Upper lobe of left lung (tissue), 6 donors: ENCODE measurements at places on chromosomes 13 and 19.

- no peaks in the 10 kb centered on the region for H3K27me3 ChIP-seq
- no peak overlapping the region for H3K27ac ChIP-seq
- DNase-seq, result no peak
These were observed 28.2 kb downstream of the HPN start for GRCh38 chr19:35069696-35070095.

GRCh38 chr19:29671393-29672160, 6.3 kb downstream of the PLEKHF1 start:
- H3K36me3 ChIP-seq, result peaks cover 26% of the 10 kb centered on the region
- no peak overlapping the region for H3K4me3 ChIP-seq
- peak; percentile 72 for DNase-seq
- no peaks in the 10 kb centered on the region for H3K27me3 ChIP-seq
- peaks cover 44% of the 10 kb centered on the region for H3K4me1 ChIP-seq
- peak overlapping the region; percentile 45 for H3K27ac ChIP-seq

- peaks cover 15% of the 10 kb centered on the region for H3K4me1 ChIP-seq
- H3K27ac ChIP-seq, result no peak overlapping the region
- peaks cover 3% of the 10 kb centered on the region for H3K36me3 ChIP-seq
- no peaks in the 10 kb centered on the region for H3K27me3 ChIP-seq
These were observed 12.4 kb downstream of the LHFPL6 start for GRCh38 chr13:39590466-39591036.

DNA sequence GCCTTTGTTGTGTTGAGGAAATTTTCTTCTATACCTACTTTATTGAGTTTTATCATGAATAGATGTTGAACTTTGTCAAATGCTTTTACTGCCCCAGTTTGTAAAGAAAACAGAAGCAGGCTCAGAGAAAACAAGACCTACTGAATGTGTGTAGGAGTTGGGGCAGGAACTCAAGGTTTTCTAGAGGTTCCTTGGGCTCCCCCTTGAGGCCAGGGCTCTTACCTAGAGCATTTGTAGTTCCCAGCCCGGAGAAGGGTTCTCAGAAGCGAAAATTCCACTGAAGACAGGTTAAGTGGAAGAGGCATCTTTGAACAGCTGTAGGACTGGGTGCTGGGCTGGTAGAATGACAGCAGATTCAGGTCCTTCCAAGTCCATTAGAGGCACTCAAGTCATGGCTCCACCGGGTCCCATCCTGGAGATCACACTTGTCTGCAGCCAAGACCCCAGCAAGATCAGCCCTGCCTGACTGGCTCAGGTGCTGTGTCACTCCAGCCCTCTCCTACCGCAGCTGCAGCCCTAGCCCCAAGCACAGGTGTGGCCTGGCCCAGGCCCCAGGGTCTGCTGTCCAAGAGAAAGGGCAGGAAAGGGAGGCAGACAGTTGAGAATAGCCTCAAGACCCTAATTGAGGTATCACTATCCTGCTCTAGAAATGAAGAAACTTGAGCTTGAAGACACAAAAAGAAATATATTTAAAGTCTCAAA, 425.5 kb downstream of the PCDH20 start:
- H3K27me3 ChIP-seq, result no peaks in the 10 kb centered on the region
- H3K36me3 ChIP-seq, result no peaks in the 10 kb centered on the region
- DNase-seq, result no peak

DNA sequence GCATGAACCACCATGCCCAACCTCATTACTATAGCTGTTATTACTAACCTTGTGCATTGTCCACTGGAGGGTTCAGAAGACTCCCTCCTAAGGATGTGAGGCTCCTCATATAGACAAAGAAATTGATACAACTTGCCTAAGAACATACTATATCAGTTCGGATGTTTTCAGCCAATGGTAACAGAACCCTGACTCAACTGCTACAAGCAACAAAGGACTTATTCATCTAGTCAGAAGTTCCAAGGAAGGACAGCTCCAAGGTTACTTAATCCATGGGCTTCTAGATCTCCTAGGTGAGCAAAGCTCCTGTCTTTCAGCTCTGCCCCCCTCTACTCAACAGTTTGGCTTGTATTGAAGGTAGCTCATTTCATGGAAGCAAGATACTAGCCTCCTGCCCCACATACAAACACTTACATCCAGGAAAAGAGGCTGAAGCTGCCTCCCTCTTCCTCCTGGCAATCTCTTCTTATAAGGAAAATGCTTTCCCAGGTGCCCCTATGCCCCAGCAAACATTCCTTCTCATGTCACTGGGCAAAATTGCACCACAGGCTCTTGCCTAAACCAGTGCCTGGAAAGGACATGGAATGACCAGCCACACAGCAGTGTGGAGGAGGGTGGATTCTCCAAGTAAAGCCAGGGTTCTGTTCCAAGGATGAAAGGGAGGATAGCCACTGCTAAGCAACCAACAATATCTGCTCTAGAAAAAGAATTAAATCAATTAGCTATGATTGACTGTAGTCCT, 497.8 kb downstream of the FOXO1 start:
- no peaks in the 10 kb centered on the region for H3K36me3 ChIP-seq
- no peak overlapping the region for H3K4me3 ChIP-seq
- peaks cover 5% of the 10 kb centered on the region for H3K4me1 ChIP-seq
- H3K27ac ChIP-seq, result no peak overlapping the region

DNA sequence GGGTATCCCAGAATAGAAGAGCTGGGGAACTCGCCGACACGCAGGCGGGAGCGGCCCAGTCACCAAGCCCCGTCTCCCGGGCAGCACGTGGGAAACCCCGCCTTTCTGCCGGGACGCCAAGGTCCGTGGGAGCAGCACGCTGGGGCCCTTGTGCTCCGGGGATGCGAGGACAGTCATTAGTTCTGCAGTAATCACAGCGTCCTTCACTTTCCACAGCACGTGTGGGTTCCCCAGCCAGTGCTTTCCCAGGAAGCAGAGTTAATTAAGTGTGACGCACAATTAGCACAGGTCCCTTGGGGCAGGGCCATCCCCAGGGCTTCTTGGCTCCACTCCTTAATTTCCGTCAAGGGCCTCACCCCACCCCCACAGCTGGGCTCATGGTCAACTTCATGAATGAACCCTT, 64.3 kb upstream of the C13orf46 start:
- DNase-seq, result peak; percentile 81
- H3K27me3 ChIP-seq, result no peaks in the 10 kb centered on the region
- no peaks in the 10 kb centered on the region for H3K4me1 ChIP-seq
- H3K4me3 ChIP-seq, result no peak overlapping the region
- H3K27ac ChIP-seq, result no peak overlapping the region

DNA sequence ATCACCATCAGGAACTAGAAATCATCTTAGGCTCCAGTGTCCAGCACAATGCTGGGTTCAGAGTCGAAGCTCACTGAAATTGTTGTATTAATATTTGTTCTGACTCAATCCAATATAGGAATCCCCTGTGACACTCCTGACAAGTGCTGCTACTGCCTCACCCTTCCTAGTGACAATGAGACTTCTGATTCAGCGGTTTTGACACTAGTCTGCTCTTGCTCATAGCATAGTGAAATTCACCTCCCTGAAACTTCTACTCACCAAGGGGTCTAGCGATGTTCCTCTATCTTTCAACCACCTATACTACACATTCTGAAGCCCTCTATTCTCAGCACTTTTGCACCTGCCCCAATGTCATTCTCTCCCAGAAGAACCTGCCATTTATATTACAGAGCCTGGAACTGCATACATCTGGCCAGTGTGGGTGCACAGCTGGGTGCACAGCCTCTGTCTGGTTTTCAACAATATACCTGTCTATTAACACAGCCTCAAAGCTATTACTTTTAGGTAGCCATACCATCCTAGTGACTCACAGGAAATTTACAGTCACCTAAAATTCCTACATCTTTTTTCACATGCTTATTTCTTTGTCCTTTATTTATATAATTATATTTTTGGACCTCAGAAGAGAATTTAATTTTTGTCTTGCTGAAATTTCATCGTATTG, 88.3 kb downstream of the DOCK9 start:
- H3K36me3 ChIP-seq, result peaks cover 14% of the 10 kb centered on the region
- H3K27me3 ChIP-seq, result no peaks in the 10 kb centered on the region
- H3K4me1 ChIP-seq, result peaks cover 6% of the 10 kb centered on the region
- DNase-seq, result no peak
- H3K27ac ChIP-seq, result peak overlapping the region; percentile 1

DNA sequence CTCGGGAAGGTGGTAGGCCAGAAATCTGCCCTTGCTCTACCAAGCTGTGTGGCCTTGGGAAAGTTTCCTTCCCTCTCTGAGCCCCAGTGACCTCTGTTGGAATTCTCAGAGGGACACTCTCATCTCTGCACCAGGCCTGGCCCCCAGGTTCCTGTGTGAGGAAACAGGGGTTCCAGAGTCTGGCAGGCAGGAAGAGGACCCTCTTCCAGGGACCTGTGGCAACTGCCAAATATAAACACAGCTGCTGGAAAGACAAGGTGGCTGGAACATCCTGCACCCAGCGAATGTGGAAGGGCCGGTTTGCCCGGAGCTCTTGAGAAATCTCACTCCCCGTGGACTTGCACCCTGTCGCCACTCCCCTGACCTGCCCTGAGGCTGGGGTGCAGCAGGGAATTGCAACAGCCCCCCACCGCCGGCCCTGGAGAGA, 52.8 kb downstream of the GADD45B start:
- H3K27me3 ChIP-seq, result no peaks in the 10 kb centered on the region
- DNase-seq, result peak; percentile 49
- H3K4me3 ChIP-seq, result no peak overlapping the region
- no peaks in the 10 kb centered on the region for H3K36me3 ChIP-seq
- H3K27ac ChIP-seq, result peak overlapping the region; percentile 35

DNA sequence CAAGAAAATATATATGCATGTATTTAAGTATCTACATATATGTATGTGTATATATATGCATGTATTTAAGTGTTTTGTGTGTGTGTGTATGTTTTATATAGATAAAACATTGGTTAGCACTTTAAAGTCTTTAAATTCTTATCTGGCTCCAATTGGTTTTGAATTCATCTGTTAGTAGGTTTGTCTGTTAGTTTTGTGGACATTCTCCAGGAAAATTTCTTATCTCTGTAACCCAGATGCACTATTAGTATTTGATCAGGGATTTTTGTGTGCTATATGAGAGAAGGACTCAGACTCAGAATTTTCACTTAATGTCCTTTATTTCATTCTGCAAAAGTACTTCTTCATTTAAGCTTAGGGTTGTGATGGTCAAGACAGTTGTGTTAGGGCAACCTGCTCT, 103.1 kb downstream of the ITGBL1 start:
- no peaks in the 10 kb centered on the region for H3K36me3 ChIP-seq
- no peaks in the 10 kb centered on the region for H3K27me3 ChIP-seq
- H3K27ac ChIP-seq, result no peak overlapping the region
- no peaks in the 10 kb centered on the region for H3K4me1 ChIP-seq
- no peak for DNase-seq

GRCh38 chr19:6045108-6045507, 65.2 kb downstream of the RFX2 start:
- H3K4me3 ChIP-seq, result no peak overlapping the region
- peaks cover 15% of the 10 kb centered on the region for H3K4me1 ChIP-seq
- H3K27ac ChIP-seq, result no peak overlapping the region
- no peaks in the 10 kb centered on the region for H3K36me3 ChIP-seq

GRCh38 chr13:21709697-21710096, 38.8 kb downstream of the FGF9 start:
- H3K27me3 ChIP-seq, result no peaks in the 10 kb centered on the region
- no peaks in the 10 kb centered on the region for H3K4me1 ChIP-seq
- H3K36me3 ChIP-seq, result no peaks in the 10 kb centered on the region
- no peak overlapping the region for H3K27ac ChIP-seq

DNA sequence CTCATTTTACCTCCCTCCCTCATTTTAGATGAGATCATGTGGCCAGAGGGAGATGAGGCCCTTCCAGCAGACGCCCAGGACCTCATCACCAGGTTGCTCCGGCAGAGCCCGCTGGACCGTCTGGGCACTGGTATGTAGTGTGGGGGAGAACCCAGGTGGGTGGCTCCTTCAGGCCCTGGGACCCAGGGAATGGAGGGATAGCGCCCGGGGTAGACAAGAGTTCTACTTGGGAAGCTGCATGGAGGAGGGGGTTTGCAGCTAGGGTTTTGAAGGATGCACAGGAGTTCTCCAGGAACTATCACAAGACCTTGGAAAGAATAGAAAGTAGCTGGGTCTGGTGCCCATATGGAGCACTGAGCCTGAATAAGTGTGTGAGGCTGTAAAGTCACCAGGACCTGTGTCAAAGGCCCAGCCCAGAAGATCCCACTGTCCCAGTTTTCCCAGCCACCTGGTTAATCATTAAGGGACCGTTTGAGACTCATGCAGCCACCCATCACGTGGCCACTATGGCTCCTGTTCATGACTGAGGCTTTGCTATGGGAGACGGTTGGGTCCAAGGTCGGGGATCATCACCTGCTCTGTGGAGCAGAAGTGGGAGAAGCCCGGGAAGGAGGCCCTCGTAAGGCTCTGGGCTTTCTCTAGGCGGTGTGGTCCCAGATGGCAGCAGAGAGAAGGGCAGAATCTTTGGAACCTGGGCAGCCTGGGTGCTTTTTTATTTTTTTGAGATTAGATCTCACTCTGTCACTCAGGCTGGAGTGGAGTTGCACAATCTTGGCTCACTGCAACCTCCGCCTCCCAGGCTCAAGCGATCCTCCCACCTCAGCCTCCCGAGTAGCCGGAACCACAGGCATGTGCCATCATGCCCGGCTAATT, 17.0 kb upstream of the PIK3R2 start:
- peaks cover 85% of the 10 kb centered on the region for H3K36me3 ChIP-seq
- H3K27ac ChIP-seq, result no peak overlapping the region
- no peak for DNase-seq
- H3K27me3 ChIP-seq, result no peaks in the 10 kb centered on the region
- H3K4me3 ChIP-seq, result no peak overlapping the region
- H3K4me1 ChIP-seq, result no peaks in the 10 kb centered on the region

GRCh38 chr19:45785781-45786532, 3.7 kb upstream of the DMPK start:
- H3K36me3 ChIP-seq, result peaks cover 67% of the 10 kb centered on the region
- no peak for DNase-seq
- H3K27ac ChIP-seq, result peak overlapping the region; percentile 82
- no peaks in the 10 kb centered on the region for H3K27me3 ChIP-seq

DNA sequence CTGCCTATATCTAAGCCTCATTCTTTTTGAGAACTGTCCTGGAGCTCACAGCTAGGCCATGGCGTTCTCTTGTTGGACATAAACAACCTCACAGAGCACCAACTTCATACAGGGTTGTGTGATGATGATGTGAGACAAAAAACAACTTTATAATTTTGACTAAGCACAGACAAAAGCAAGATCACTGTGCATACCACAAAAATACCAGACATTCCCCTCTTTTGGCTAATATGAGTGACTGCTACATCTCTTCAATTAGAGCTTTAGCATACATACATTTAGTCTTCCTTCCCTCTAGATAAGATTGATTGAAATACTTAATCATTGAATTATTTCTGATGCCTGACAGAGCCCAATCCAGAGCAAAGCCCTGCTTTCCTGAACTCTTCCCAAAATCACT, 8.3 kb downstream of the MAB21L1 start:
- H3K27ac ChIP-seq, result no peak overlapping the region
- peaks cover 22% of the 10 kb centered on the region for H3K27me3 ChIP-seq
- H3K4me1 ChIP-seq, result peaks cover 10% of the 10 kb centered on the region
- H3K4me3 ChIP-seq, result no peak overlapping the region

GRCh38 chr13:78816154-78816553, 157.2 kb upstream of the OBI1 start:
- H3K27ac ChIP-seq, result no peak overlapping the region
- no peak overlapping the region for H3K4me3 ChIP-seq
- no peaks in the 10 kb centered on the region for H3K36me3 ChIP-seq
- no peaks in the 10 kb centered on the region for H3K27me3 ChIP-seq
